Activated CD4-positive, CD25-positive, alpha-beta regulatory T cell treated with anti-CD3 and anti-CD28 coated beads, Interleukin-2, amount 50 U/mL, for 24 hours (primary cell): ENCODE measurements at places on chromosomes 2 and 18.

DNA sequence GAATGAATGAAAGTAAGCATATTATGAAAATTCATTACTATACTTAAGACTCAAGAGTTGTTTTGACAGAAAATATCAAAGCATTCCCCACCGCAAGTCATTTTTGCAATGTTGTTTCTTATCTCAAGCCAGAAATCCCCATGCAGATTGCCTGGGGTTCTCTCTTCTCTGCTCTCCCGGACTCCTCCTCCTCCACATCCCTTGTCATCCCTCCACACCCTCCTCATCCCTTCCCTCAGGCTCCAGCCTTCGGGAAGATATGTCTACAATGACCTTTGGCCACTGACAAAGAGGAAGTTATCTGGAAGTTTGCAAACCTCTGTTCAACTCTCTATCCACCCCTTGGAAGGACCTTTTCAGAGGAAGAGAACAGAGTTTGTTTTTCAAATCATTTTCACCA, 11.9 kb downstream of the TFCP2L1 start:
- ATAC-seq, result no peak

DNA sequence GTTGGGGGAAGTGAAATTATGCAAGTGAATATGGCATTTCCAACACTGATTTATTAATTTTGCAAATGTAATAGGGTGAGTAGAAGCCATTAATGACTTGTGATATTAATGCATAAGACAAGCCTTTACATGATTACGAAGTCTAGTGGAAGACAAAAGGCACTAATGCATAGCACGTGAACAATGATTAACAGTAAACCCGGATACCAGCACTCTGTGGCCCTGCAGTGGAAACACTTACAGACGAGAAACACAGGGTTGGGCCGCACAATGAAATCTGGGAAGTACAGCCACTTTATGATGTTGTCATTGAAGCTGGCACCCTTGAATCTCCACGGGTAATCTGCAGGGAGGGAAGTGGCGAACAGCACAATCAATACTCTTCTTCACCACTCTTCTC, 233.4 kb downstream of the NAPG start:
- ATAC-seq, result no peak

DNA sequence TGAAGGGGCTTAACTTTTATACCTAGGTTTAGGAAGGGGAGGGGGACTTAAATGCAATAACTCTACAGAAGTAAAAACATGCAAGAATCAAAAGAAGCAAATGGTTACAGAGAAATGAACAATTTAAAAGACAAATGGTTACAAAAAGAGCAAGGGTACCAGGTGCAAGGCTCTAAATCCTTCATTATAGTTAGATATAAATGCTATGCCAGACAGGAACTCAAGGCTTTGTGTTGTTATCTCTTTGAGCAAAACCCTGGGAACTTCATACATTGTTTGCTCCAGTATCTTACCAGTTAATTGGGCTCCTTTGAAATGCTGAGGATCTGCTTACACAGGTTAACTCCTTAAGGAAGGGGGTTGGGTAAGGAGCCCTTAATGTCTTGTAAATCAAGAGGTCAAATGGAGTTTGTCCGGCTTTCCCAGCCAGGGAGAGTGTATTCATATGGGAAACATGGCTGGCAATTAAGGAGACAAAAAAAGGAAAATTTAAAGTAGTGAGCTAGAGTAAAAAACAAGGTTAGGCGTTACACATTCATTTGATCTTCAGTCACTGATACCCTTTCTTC, 347.5 kb downstream of the CELF4 start:
- ATAC-seq, result no peak

DNA sequence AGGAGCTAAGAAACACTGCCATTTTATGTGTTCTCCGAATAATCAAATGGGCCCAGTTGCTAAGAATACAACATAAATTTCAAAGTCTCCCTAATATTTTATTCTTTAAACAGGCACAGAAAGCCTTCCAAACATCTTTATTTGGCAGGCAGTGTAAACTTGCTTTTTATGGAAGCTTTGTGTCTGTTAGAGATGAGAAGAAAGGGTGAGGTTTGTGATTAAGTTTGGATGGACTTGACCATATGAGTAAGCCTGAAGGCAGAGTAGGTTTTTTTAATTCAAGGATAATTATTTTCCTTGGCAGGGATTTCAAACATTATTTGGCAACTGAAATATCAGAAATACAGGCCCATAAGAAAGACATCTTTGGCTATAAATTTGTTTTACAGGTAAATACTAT, 62.9 kb downstream of the COX7A2L start:
- ATAC-seq, result no peak

GRCh38 chr2:61335187-61335586, 135.7 kb downstream of the USP34 start:
- ATAC-seq, result no peak

- ATAC-seq, result no peak
Measured at GRCh38 chr2:162086904-162087303, 12.9 kb upstream of the DPP4 start.

GRCh38 chr18:40133253-40133652, 1821.8 kb upstream of the PIK3C3 start:
- ATAC-seq, result no peak

DNA sequence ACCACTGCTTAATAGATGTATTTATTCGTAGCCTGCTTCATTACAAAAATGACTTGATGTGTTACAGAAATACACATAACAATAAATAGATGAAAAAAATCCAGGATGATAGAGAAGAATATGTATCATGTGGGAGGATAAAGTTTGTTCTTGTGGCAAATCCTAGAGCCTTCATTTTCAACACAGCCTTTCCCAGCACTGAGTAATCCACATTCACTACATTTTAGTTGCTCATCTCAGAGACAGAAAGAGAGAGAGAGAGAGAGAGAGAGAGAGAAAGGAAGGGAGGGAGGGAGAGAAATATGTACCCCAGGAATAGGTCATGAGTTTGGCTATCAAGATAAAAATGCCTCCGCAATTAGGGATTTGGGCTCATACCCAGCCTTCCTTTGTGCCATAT, 144.3 kb downstream of the RBMS1 start:
- no peak for ATAC-seq

GRCh38 chr2:222774941-222775340, 85.9 kb upstream of the ACSL3 start:
- no peak for ATAC-seq

DNA sequence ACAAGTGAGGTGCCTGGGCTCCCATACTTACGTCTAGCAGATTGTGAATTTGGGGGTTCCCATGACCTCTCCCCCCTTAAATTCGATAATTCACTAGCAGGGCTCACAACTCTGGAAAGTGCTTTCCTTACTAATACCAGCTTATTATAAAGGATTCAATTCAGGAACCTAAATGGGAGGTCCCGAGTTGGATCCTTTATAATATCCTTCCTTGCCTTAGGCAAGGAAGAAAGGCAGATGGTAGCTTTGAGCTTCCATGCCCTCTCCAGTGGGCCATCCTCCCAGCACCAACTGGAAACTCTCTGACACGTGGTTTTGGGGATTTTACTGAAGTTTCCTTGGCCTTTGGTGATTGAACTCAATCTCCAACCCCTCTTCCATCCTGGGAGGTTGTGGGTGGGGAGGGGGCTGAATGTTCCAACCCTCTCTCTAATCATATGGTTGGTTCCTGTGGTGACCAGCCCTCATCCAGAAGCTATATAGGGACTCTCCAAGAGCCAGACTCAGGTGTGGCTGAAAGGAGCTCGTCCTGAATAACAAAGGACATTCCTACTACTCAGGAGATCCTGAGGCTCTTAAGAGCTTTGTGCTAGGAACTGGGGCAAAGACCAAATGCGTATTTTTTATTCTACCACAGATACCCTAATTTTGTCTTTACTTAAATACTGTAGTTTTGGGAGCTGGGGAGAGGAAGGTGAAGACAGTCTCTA, 62.2 kb downstream of the HAUS1 start:
- no peak for ATAC-seq

GRCh38 chr18:29712785-29713184, 1329.8 kb downstream of the DSC3 start:
- ATAC-seq, result no peak

DNA sequence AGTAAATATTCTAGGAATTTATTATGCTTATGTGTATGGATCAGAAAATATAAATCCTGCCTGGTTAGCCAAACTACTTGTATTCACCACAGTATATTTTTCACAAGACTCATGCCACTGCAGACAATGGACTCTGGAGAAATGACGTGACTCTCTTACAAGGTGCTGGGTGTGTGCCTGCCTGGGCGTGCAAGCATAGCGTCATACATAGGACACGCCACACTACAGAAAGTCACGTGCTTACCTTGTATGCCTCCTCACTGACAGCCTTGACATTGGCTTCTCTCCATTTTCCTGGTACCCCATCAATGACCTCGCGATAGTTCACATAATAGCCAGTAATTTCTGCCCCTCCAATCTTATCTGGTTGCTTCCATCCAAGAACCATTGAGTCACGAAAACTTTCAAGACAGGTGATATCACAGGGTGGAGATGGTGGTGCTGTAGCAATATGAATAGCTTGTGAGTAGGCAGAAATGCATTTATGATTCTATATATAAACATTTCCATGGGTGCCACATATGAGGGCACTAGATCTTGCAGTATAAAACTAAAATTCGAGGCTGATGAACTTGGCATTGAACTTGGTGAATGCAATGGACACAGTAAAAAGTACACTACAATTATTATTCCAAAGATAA, 93.2 kb downstream of the MYOM1 start:
- no peak for ATAC-seq

DNA sequence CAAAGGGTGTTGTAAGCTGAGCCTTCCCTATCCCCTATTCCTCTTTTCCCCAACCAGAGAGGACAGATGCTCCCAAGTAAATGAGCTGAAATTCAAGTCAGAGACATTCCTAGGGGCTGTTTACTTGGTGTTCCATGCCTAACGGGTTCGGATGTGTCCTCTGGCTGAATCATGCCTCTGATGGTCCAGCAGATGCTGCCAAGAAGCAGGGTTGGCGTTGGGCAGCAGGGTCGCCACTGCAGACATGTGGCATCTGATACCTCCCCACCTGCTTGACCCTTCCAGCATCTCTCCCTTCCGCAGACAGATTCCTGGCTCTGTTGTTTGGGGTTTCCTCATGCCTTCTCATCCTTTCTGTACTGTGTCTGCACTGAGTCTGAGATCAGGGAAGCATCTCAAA, 108.3 kb downstream of the HNRNPLL start:
- ATAC-seq, result no peak

GRCh38 chr2:101200676-101201075, 49.5 kb upstream of the TBC1D8 start:
- no peak for ATAC-seq

GRCh38 chr2:10646153-10646552, 43.6 kb downstream of the NOL10 start:
- no peak for ATAC-seq

- no peak for ATAC-seq
Measured at GRCh38 chr2:158990397-158991214, 22.2 kb downstream of the TANC1 start.

GRCh38 chr2:57892920-57893319, 153.7 kb upstream of the VRK2 start:
- ATAC-seq, result peak; percentile 46

- ATAC-seq, result no peak
Measured at GRCh38 chr2:61943251-61943650, 37.8 kb downstream of the COMMD1 start.

GRCh38 chr18:34025191-34025801, 199.4 kb downstream of the NOL4 start:
- no peak for ATAC-seq
